ENCODE measurements at places on chromosomes 7 and 10.

DNA sequence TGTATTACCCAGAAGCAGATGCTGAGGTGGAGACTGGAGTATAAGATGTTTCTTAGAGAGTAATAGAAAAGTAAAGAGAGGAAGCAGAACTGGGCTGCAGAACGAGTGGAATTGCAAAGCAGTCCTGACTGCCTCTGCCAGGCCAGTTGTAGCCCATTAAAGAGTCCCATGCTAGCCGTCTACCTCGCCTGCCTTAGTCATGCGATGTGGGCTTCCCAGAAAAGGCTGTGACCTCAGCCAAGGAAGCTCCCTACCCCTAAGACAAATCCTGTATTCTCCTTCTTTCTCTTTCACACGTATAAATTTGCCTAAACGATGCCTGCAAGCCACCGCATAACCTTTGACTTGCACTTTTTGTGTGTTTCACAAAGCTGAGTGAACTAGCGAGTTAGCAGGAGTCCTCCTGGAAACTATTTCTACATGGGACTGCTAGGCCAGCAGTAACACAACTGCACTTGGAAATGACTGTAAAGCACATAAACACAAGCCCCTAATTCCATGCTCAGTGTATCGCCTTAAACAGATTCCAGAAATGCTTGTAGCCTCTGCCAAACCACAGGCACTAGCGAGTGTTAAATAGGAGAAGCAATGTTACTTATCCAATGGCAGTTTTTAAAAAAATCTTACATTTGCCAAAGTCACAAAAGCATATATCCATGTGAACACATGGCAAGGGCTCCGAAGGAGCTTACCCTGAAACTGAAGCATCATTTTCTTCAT, 47.4 kb upstream of the GNAI1 start:
- DNase-seq, result peak; percentile 60

- DNase-seq, result no peak
Observed at GRCh38 chr7:36871863-36872262, 147.6 kb upstream of the AOAH start.

DNA sequence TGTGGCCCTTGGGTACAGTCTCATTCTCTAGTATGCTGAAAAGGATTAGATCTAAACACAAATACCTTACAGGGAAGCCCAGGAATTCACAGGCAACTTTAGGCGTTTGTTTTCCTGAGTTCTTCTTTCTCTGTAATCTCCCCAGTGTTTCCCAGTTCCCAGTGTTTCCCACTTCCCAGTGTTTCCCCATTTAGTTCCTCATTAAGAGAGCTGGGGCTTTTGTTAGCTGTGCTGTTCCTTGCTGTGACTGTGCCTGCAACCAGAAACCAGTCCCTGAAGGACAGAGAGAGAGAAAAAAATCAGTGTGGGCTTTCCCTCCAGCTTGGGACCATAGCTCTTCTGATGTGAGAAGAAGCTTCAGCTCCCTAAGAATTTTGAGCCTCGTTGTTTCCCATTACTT, 802.9 kb upstream of the COBL start:
- no peak for DNase-seq

DNA sequence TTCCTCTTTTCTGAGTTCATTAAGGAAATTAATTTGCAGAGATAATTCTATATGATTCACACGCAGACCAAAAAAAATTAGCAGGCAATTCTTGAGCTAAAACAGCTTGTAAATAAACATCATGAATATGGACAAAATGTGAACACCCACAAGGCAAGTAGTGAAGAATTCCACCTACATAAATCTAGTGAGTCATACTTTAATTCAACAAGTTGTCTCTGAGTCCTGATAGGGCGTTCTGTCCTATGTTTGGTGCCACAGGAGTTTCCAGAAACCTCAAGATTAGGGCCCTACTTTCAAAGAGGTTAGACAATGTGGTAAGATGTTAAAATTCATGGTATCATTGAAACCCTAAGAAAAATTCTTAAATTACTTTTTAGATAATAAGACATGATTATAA, 122.3 kb downstream of the SGMS1 start:
- no peak for DNase-seq

- DNase-seq, result no peak
Observed at GRCh38 chr7:102429141-102429899, 4.1 kb upstream of the ORAI2 start.

- DNase-seq, result no peak
Observed at GRCh38 chr7:82098414-82098813, 328.6 kb upstream of the HGF start.

GRCh38 chr7:126803990-126804389, 448.8 kb downstream of the GRM8 start:
- no peak for DNase-seq
